Right hindlimb (tissue), 1 donor: ENCODE measurements at places on chromosomes 2 and 18.

DNA sequence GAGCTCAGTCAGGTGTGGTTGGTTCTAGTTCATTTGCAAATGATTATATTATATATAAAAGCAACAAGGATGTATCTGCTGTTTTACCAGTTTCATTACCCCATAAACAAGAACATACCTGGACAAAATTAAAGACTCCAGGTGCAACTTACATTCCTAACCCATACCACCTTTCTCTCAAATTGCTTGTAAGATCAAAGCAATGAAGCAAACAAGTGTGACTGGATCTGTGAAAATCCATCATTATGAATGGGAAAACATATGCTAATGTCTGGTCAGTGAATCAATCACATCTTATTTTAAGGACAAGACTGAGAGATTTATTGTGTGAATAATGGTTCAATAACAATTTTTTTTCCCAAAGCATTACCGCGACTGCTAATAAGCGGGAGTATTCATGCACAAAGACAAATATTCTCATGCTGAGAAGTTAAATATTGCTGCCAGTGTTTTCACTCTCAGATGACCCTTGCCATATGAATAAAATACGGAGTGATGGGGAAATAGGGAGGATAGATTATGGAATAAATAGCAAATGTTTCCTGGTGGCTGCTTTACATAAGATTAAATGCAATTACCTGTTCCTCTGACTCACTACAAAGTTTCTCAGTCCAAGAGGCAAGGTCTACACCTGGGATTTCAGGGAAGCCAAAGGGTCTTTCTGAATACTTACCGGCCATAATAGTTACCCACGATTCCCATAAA is 59.3 kb downstream of the WDR75 start:
- DNase-seq = no peak

GRCh38 chr2:240946654-240947053 is 40.5 kb downstream of the CROCC2 start:
- DNase-seq = peak; percentile 15

DNA sequence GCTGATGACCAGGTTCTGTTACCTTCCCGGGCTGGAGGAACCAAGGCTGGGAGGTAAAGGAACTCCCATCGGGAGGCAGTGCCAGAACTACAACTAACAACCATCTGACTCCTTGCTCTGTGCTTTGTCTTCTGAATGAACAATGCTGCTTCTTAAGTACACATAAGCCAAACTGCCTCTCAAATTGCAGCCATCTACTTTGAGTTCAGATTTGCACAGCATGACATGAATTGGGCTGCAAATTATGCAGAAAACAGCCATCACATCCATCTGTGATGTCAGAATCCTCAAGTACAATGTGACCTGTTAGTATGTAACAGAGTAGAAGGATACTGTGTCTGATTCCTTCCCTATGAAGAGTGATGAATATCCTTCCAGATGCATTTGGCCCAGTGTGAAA is 290.6 kb downstream of the ZNF521 start:
- DNase-seq = no peak

DNA sequence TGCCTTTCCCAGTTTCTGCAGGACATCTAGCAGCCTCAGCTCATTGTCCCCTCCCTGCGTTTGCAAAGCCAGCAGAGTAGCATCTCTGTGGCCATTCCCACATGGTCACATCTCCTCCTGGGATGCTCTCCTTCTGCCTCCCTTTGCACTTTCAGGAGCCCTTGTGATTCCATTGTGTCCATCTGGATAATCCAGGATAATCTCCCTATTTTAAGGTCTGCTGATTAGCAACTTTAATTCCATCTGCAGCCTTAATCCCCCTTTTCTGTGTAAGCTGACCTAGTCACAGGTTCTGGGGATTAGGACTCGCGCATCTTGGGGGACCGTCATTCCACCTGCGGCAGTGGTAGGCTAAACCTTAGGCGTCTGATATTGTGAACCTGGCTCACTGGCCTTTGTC is 70.7 kb downstream of the NEDD4L start:
- DNase-seq = no peak

DNA sequence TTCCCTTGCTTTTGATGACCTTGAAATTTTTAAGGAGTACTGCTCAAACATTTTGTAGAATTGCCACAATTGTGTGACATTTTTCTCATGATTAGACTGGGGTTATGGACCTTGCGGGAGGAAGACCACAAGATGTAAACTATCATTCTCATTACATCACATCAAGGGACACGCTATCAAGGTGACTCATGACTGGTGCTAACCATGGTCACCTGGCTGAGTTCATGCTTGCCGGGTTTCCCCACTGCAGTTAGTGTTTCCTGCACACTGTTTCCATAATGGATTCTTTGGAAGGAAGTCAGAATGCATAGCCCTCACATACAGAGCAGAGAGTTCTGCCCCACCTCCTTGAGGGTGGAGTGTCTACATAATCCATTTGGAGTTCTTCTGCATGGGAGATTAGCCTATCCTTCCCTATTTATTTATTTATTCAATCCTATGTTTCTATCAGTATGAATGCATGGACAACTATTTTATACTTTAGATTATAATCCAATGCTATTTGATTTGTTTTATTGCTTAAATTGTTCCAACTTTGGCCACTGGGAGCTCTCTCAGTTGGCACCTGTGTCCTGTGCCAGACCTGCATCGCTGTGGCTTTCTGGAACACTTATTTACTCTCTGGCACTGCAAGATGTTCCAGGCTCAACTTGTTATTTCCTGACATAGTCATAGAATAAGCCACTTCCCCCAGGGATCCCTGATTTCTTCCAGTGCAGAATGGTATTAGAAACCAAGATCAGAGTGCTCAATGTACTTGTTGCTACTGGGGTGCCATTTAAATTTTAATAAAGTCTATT is 6.0 kb downstream of the MC2R start:
- no peak for DNase-seq
